ENCODE measurements at places on chromosomes 6 and 20. TPM values are rescaled to one million over a fixed set of nuclear protein-coding genes. Genes with fewer than 3 reads are reported as not detected.

- no peak for DNase-seq
- no peak overlapping the region for H3K4me3 ChIP-seq
- H3K4me1 ChIP-seq = no peaks in the 10 kb centered on the region
- H3K36me3 ChIP-seq = no peaks in the 10 kb centered on the region
- H3K27me3 ChIP-seq = no peaks in the 10 kb centered on the region
Measured at GRCh38 chr20:46269372-46269771, 38.9 kb downstream of the CDH22 start.

- H3K27me3 ChIP-seq = peaks cover 2% of the 10 kb centered on the region
- no peaks in the 10 kb centered on the region for H3K36me3 ChIP-seq
- no peak overlapping the region for H3K27ac ChIP-seq
- H3K4me1 ChIP-seq = no peaks in the 10 kb centered on the region
- no peak for DNase-seq
Measured at GRCh38 chr6:148151896-148152643, 190.6 kb upstream of the SASH1 start.

DNA sequence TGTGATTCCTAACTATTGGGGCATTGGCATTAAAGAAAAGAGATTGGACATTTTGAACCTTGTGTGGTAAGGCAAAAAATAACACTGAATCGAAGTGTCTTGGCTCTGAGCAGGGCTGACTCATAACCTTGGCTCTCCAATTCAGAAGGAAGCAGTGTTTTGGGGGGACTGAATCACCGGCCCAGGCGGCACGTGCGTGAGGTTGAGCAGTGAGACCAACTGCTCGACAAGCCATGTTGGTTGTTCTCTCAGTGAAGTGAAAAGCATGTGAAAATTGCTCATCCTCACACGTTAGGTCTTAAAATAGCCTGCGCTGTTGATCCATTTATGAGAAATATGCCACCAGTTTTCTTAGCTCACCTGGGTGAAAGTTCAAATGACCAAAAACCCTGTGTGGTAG is 137.8 kb upstream of the SPACA1 start:
- no peaks in the 10 kb centered on the region for H3K27me3 ChIP-seq
- H3K4me1 ChIP-seq = no peaks in the 10 kb centered on the region
- H3K36me3 ChIP-seq = no peaks in the 10 kb centered on the region

DNA sequence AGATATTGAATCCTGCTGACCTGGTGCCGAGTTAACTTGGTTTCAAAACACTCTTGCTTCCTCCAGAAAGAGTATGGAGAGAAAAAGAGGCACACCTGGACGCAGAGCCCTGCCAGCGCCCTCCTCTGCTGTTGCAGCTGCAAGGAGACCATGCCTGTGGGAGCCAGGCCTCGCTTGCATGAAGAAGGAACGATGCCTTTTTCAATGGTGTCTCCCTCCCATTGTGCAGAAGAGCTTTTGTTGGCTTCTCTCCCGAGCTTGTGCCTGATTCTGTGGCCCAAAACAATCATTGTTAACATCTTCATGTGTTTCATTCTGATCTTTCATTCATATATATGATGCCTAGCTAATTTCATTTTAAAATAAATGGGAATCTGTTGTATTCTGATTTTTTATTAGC is 98.1 kb downstream of the FAM120B start:
- H3K4me3 ChIP-seq = no peak overlapping the region
- H3K27me3 ChIP-seq = no peaks in the 10 kb centered on the region
- peaks cover 36% of the 10 kb centered on the region for H3K36me3 ChIP-seq
- DNase-seq = no peak
- H3K27ac ChIP-seq = no peak overlapping the region

DNA sequence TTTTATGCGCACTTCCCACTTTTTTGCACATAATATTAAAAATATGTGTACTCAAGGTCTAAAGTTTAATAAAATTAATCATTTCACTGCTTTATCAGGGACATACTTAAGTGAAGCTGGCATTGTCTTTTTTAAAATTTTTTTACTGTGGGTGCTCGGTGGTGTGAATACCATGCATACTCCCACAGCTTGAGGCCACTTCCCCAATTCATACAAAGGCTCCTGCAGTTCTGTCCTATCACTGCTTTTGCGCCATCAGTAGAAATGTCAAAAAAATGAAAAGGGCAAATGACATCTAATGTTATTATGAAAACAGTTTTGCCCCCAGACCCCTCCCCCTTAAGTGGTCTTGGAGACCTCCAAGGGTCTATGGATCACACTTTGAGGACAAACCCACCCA is 464.1 kb upstream of the ARID1B start:
- no peaks in the 10 kb centered on the region for H3K36me3 ChIP-seq
- no peak overlapping the region for H3K4me3 ChIP-seq
- H3K27ac ChIP-seq = no peak overlapping the region
- no peak for DNase-seq
- H3K4me1 ChIP-seq = no peaks in the 10 kb centered on the region

- no peak overlapping the region for H3K4me3 ChIP-seq
- no peak for DNase-seq
- H3K4me1 ChIP-seq = peaks cover 32% of the 10 kb centered on the region
- no peaks in the 10 kb centered on the region for H3K36me3 ChIP-seq
- H3K27ac ChIP-seq = no peak overlapping the region
Measured at GRCh38 chr6:16493112-16493511, 254.7 kb downstream of the GMPR start.

GRCh38 chr6:49329186-49329585 is 133.9 kb downstream of the MMUT start:
- no peak overlapping the region for H3K27ac ChIP-seq
- DNase-seq = no peak
- no peaks in the 10 kb centered on the region for H3K27me3 ChIP-seq
- no peaks in the 10 kb centered on the region for H3K36me3 ChIP-seq

DNA sequence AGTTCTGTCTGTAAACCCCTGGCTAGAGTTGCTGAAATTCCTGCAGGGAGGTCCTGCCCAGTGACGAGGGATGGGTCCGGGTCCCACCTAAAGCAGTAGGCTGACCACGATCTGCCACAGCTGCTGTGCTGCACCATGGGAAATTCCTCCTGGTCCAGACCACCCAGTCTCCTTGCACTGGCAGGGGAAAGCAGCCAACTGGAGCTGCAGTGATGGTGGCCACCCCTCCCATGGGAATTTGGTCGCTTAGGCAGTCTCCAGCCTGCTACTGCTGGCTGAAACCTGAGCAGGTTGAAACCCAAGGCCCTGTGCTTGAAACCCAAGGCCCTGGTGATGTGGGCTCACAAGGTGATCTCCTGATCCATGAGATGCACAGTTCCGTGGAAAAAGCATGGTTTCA is 23.9 kb upstream of the MOXD1 start:
- DNase-seq = no peak
- no peaks in the 10 kb centered on the region for H3K36me3 ChIP-seq
- no peak overlapping the region for H3K27ac ChIP-seq
- H3K27me3 ChIP-seq = no peaks in the 10 kb centered on the region
- no peaks in the 10 kb centered on the region for H3K4me1 ChIP-seq

DNA sequence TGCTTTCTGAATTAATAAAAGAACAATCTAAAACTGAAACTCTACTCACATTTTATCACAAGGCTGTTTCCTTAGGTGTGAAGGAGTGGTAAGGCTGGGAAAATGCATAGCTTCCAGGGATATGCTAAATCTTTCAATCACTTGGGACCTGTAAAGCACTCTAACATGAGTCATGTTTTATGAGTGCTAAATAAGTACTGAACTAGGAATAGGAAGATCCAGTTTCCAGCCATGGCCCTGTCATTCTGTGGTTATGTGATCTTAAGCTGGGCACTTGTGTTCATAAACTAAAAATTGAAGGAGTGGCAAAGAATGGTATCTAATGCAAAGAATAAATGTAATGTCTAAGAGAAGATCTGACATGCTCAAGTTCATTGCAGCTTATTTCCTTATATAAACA is 6.1 kb upstream of the TMEM200A start:
- H3K4me3 ChIP-seq = no peak overlapping the region
- H3K27ac ChIP-seq = no peak overlapping the region
- no peaks in the 10 kb centered on the region for H3K27me3 ChIP-seq
- no peak for DNase-seq
- peaks cover under 1% of the 10 kb centered on the region for H3K4me1 ChIP-seq

DNA sequence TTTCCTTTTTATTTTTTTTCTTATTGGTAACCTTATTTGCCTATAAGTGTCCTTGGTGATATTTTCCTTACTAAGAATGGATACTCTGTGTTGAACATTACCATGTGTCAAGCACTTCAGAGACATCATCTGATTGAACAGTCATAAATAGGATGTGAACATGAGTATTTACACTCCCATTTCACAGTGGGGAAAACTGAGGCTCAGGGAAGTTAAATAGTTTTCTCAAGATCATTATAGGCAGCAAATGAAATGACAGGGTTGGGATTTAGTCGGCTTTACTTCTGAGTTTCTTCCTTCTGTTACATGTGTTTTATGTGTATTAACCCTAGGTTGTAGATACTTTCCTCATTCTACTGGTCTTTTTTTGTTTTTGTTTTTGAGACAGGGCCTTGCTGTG is 35.3 kb downstream of the TPX2 start:
- H3K4me1 ChIP-seq = no peaks in the 10 kb centered on the region
- H3K27ac ChIP-seq = no peak overlapping the region
- no peaks in the 10 kb centered on the region for H3K27me3 ChIP-seq
- H3K36me3 ChIP-seq = peaks cover 79% of the 10 kb centered on the region
- no peak for DNase-seq
- H3K4me3 ChIP-seq = no peak overlapping the region

DNA sequence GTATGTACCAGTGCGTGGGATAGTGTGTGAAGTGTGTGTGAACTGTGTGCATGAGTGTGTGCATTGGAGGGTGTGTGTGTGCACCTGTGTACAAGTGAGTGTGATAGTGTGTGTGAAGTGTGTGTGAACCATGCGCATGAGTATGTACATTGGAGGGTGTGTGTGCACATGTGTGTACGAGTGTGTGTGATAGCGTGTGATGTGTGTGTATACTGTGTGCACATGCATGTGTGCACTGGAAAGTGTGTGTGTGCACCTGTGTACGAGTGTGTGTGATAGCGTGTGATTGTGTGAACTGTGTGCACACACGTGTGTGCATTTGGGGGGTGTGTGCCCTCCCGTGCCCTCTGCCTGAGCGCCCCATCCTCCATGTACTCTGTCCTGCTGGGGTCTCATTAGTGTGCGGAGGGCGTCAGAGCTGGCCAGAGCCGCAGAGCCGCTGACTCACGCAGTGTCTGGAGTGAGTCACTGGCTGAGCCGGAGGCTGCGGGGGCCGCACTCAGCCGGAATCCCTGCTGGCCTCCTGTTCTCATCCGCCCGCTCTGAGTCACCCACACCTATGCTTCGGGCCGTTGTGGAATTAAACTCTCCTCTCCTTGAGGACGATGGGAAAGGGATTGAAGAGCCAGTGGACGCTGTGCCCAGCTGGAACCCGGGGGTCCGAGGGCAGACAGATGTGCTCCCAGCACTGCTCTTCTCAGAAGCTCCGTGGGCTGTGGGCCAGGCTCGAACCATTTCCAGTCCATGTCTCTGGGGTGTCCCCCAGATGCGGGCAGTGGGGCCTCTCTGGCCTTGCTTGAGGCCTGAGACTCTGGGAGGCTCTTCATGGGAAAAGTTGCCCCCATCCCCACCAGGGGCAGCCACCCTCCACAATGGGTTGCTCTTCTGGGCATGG is 27.3 kb upstream of the STX16 start:
- no peak overlapping the region for H3K4me3 ChIP-seq
- no peak for DNase-seq
- H3K36me3 ChIP-seq = no peaks in the 10 kb centered on the region

- no peak overlapping the region for H3K4me3 ChIP-seq
- H3K36me3 ChIP-seq = peaks cover 7% of the 10 kb centered on the region
- no peaks in the 10 kb centered on the region for H3K27me3 ChIP-seq
- no peak overlapping the region for H3K27ac ChIP-seq
Measured at GRCh38 chr20:36808317-36809257, 35.0 kb upstream of the DSN1 start.

- no peak for DNase-seq
- H3K27me3 ChIP-seq = no peaks in the 10 kb centered on the region
- no peak overlapping the region for H3K4me3 ChIP-seq
- H3K4me1 ChIP-seq = no peaks in the 10 kb centered on the region
Measured at GRCh38 chr6:144500892-144501291, 215.8 kb downstream of the UTRN start.

- no peaks in the 10 kb centered on the region for H3K4me1 ChIP-seq
- H3K27ac ChIP-seq = no peak overlapping the region
- H3K36me3 ChIP-seq = no peaks in the 10 kb centered on the region
- peaks cover 60% of the 10 kb centered on the region for H3K27me3 ChIP-seq
- H3K4me3 ChIP-seq = peak overlapping the region; percentile 24
Measured at GRCh38 chr6:77466055-77466450, 2.8 kb upstream of the HTR1B start.

- H3K27me3 ChIP-seq = no peaks in the 10 kb centered on the region
- no peak overlapping the region for H3K4me3 ChIP-seq
- no peaks in the 10 kb centered on the region for H3K36me3 ChIP-seq
- no peak overlapping the region for H3K27ac ChIP-seq
Measured at GRCh38 chr6:68911811-68912210, 276.7 kb downstream of the ADGRB3 start.

- no peak overlapping the region for H3K27ac ChIP-seq
- no peaks in the 10 kb centered on the region for H3K27me3 ChIP-seq
- no peaks in the 10 kb centered on the region for H3K4me1 ChIP-seq
- DNase-seq = no peak
- no peaks in the 10 kb centered on the region for H3K36me3 ChIP-seq
Measured at GRCh38 chr6:113701552-113702254, 155.4 kb upstream of the MARCKS start.

- H3K27me3 ChIP-seq = no peaks in the 10 kb centered on the region
- no peak for DNase-seq
- H3K4me3 ChIP-seq = no peak overlapping the region
- H3K4me1 ChIP-seq = no peaks in the 10 kb centered on the region
Measured at GRCh38 chr6:161038229-161039031, 46.9 kb downstream of the MAP3K4 start.

- H3K4me1 ChIP-seq = no peaks in the 10 kb centered on the region
- H3K4me3 ChIP-seq = no peak overlapping the region
- H3K27ac ChIP-seq = no peak overlapping the region
- no peaks in the 10 kb centered on the region for H3K27me3 ChIP-seq
Measured at GRCh38 chr20:1130058-1130694, 11.8 kb downstream of the PSMF1 start.

GRCh38 chr6:71194724-71195123 is 93.9 kb upstream of the OGFRL1 start:
- H3K27ac ChIP-seq = no peak overlapping the region
- H3K36me3 ChIP-seq = no peaks in the 10 kb centered on the region
- DNase-seq = no peak
- H3K4me1 ChIP-seq = no peaks in the 10 kb centered on the region

- no peaks in the 10 kb centered on the region for H3K4me1 ChIP-seq
- no peaks in the 10 kb centered on the region for H3K27me3 ChIP-seq
- H3K27ac ChIP-seq = no peak overlapping the region
Measured at GRCh38 chr6:75813476-75814250, 64.6 kb downstream of the MYO6 start.

- no peaks in the 10 kb centered on the region for H3K27me3 ChIP-seq
- H3K36me3 ChIP-seq = peaks cover 11% of the 10 kb centered on the region
- H3K27ac ChIP-seq = no peak overlapping the region
Measured at GRCh38 chr20:62191781-62192559, 9.1 kb downstream of the MTG2 start.

GRCh38 chr6:111074311-111074710 is 13.0 kb upstream of the SLC16A10 start:
- H3K27me3 ChIP-seq = no peaks in the 10 kb centered on the region
- H3K27ac ChIP-seq = no peak overlapping the region
- no peaks in the 10 kb centered on the region for H3K4me1 ChIP-seq
- H3K36me3 ChIP-seq = no peaks in the 10 kb centered on the region
- no peak overlapping the region for H3K4me3 ChIP-seq

GRCh38 chr6:56786256-56786655 is 143.6 kb upstream of the DST start:
- H3K36me3 ChIP-seq = no peaks in the 10 kb centered on the region
- H3K27me3 ChIP-seq = no peaks in the 10 kb centered on the region
- no peak overlapping the region for H3K4me3 ChIP-seq
- H3K27ac ChIP-seq = no peak overlapping the region

SYCP2L gene
- total RNA-seq = 0.99 TPM

OR2B6 gene
- total RNA-seq = 0.19 TPM

UBR2 gene
- 22.7 TPM for total RNA-seq

MAK gene
- total RNA-seq = 0.09 TPM

CAP2 gene
- 1.6 TPM for total RNA-seq

PARD6B gene
- total RNA-seq = 3.1 TPM

RREB1 gene
- total RNA-seq = 13.3 TPM

E2F1 gene
- 13.3 TPM for total RNA-seq

Data from thymus (tissue), 14 donors.